ENCODE measurements at places on chromosomes 6 and 20. TPM values are rescaled to one million over a fixed set of nuclear protein-coding genes. Genes with fewer than 3 reads are reported as not detected.

GRCh38 chr6:3292431-3293197 lies 33.9 kb downstream of the PSMG4 start:
- no peak for DNase-seq

GRCh38 chr6:90547991-90548390 lies 38.9 kb downstream of the MAP3K7 start:
- no peak for DNase-seq

DNA sequence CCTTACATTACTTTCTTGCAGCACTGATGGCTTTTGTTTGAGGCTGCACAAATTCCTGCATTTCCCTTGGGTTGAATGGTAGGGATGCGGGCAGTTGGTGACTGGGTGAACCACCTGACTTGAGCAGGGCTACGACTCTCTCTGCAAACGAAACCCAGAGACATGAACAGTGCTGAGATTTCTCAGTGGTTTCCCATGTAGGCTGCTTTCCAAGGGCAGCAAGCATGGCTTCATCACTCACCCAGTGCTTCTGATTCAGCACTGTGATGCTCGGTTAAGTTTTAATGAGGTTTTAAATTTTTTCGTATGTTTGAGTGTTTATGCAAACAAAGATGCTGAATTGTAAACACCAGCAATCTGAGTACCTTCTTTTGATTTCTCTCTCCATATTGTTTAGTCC lies 127.2 kb downstream of the MTHFD1L start:
- no peak for DNase-seq

DNA sequence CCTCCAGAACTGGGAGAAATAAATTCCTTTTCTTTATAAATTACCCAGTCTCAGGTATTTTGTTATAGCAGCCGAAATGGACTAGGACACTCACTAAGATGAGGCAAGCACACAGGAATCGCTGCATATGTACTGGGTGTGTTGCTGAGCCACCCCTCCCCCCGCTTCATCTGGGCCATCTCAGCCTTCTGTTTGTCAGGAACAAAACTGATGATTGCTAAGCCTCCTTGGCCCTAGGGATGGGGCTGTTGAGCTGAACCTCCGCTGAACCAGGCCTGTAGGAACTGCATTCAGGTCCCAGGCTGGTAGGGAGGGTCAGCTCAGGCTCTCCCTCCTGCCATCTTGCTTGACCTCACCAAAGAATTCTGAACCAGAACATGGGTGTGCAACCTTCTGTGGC lies 108.6 kb downstream of the MAP3K7 start:
- no peak for DNase-seq

- no peak for DNase-seq
These were observed 185.5 kb downstream of the SCP2D1 start for GRCh38 chr20:18999086-18999485.

DNA sequence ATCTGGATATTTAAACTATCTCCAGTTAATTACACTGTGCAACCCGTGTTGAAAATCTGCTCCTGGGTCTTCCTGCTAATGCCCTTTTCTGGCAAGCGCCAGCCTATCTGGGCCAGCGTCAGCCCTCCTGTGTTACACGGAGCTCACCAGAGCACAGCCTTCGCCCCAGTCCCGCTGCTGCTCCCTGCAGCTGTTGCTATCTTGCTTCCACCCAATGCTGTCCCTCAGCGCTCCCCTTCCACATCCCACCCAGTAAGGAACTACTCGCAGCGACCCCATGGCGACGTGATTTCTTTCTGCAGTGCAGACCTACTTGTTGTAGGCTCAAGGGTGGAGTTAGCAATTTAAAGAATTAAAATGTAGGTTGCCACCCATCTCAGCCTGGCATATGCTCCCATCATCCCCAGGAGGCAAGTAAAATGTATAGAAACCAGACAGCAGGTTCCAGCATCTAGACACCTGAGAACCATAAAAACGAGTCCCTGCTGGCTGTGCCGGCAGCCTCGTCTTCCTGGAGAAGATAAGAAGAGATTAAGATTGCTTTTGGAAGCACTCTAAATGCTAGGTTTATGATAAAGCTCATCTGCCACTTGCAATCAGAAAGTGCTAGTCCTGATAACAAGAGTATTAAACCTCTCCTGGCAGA lies 254.3 kb upstream of the FOXQ1 start:
- no peak for DNase-seq

DNA sequence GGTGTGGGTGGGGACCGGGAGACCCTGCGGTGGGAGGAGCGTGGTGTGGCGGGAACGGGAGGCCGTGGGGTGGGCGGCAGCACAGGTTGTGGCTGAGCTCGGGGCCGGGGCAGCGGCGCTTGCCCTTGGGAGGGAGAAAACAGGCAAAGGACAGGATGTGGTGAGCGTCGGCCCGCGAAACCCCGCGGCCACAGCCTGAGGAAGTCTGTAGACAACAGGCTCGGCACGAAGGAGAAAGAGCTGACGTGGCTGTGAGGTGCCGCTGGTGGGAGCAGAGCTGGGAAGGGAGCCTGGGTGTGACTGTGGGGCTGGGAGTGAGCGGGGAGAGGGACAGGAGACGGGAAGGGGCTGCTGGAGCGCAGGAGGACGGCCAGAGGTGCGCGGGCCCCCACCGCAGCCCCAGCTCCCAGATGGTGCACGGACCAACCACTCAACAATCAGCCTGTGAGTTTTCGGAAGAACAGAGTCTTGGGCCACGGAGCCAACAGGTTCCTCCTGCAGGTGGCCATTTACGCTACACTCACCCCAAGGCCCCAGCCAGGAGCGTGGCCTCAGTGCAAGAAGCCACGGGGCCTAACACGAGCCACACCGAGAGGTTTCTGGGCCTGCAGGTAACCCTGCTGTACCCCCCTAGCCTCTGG lies 202.8 kb downstream of the DLL1 start:
- DNase-seq, result no peak

GRCh38 chr6:4153514-4153985 lies 18.2 kb upstream of the ECI2 start:
- no peak for DNase-seq

GRCh38 chr6:28206928-28207509 lies 18.1 kb upstream of the ZSCAN9 start:
- DNase-seq, result peak; percentile 26

GRCh38 chr20:50226093-50226974 lies 35.7 kb downstream of the CEBPB start:
- DNase-seq, result peak; percentile 84

GRCh38 chr6:115570331-115570730 lies 490.4 kb downstream of the FRK start:
- no peak for DNase-seq

- no peak for DNase-seq
These were observed 64.5 kb downstream of the BFSP1 start for GRCh38 chr20:17466641-17467040.

DNA sequence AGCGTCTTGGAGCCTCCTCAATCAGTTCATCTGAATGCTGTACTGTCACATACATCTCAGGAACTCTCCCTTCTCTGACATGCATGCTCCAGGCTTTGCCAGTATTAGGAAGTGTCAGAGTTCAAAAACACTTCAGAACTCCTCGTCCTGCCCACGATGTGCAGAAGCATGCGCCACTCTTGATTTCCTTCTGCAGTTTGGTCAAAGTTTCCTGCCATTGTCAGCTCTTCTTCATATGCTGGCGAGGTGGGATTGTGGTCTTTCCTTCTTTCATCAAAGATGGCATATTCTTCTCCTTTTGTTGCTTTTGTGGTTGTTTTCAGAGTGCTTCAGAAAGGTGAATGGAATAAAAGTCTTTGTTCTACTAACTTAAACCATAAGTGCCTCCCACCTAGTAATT lies 21.0 kb downstream of the SLC13A3 start:
- no peak for DNase-seq

DNA sequence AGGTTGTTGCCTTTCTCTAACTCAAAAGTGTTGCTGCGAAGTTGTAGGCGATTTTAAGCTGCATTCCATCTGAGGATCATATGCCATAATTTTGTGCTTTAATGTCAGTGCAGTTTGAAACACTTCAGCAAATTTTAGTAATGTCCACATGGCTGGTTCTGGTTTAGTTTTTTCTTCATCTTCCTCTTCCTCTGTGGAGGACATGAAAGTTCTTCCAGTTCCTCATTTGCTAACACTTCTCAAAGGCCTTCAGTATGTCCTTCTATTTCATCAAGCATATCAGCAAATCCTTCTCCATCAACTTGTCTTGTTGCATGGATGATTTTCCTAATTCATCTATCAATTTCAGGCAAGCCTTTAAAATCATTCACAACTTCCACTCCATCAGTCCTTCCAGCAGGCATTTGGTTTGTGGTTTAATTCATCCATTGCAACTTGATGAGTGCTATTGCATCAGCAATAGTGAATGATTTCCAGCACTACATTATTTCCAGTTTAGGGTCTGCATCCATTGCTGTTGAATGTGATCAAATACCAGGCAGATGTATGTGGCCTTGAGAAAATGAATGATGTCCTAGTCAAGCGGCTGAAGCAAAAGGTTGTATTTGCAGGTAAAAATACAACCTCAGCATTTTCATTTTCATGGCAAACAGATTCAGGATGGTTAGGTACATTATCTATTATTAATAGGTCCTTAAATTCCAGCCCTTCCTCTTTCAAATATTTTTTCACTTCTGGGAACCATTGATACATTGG lies 20.2 kb downstream of the SHLD1 start:
- no peak for DNase-seq

- peak; percentile 82 for DNase-seq
These were observed 23.1 kb downstream of the GNAS start for GRCh38 chr20:58875541-58876134.

DNA sequence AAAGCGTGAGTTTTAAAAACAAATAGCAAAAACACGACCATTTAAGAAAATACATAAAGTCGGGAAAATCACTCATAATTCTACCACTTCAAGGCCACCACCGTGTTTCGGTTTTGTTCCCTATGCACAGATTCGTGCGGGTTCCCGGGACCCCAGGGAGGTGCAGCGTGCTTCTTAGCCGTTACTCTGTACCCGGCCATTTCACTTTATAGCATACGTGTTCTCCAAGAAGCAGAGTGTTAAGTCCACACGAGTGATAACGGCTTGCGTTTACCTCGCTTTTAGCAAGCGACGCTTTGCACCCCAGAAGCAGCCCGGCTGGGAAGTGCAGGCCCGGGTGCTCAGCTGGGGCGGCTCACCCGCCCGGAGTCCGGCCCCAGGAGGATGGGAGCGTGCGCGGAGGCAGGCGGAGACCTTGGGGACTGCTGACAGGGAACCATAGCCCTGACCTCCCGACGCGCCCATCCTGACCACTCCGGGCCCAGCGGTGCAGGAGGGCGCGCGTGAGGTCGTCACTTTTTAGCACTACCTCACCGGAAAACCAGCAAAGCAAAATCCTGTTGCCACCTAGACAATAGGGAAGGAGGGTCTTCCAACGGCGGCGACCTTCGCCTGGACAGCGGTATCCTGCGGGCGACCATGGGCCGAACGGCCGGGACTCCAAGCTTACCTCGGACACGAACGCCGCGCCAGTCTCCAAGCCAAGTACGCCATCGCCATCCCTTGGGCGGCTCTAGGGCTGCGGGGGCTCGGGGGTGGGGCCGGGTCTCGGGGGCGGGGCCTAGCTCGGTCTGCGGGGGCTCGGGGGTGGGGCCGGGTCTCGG lies at the start of gene ECI2:
Gene ECI2, minus strand, starts transcription at position 735 of the 824 bp plus-strand sequence. Its CDS starts 15 bp downstream, at position 720.
- DNase-seq, result peak; percentile 64

DNA sequence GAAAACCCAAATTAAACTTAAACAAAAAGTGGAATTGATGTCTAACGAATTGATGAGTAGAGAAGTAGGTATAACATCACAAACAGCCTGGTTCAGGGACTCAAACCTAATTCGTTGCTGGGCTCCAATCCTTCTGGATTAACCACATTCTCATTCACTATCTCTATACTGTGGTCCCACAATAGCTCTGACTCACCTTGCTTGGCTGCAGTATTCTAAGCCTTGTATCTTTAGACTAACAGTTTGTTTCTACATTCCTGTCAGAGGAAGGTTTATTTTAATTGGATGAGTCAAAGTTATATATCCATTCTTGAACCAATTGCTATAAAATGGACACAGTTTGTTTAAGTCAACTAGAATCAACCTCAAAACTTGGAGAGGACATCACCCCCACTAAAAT lies 530.5 kb upstream of the PTCHD4 start:
- DNase-seq, result peak; percentile 66

DNA sequence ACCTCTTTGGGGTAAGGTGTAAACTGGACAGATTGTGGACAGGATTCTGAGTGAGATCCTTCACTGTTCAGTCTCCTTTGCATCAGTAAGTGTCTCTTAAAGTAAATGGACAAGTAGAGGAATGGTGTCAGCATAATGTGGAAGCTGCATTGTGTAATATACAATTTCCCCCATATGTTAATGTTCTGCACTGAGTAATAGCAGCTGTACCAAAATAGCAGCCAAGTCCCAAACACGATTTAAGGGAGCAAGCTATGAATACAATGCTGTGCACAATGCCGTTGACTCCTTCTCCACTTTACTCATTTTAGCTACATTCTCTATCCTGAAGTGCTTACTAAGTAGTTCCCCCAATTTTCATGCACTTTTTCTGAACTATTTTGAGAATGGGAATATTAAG lies 21.1 kb upstream of the TRIM26 start:
- no peak for DNase-seq

- DNase-seq, result peak; percentile 70
These were observed 348 bp upstream of the AFDN start for GRCh38 chr6:167826230-167826895.

DNA sequence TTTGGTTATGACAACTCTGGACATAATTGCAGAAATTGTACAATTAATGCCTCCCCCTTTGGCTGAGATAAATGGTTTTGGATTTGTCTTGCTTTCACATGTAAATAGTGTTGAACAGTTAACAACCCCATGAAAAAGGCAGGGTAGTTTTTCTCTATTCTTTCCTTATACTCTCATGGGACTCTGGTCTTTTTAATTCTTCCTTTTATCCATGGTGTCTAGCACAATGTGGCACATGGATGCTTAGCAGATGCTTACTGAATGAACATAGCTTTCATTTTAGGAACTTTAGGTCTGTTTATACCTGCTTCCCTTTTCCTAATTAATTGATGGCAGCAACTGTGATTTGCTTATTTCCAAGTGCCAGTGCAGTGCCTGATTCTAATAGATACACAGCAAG lies 75.6 kb downstream of the NCOA3 start:
- no peak for DNase-seq

- no peak for DNase-seq
These were observed 73.5 kb upstream of the LAMP5 start for GRCh38 chr20:9440892-9441291.

TTLL9 gene
- not detected for total RNA-seq

FOXA2 gene
- total RNA-seq, result 0.35 TPM

MYLK4 gene
- not detected for total RNA-seq

BPIFB4 gene
- total RNA-seq, result not detected

All from MG63 (cell line).